Hypothalamus (tissue), 51 donors: ENCODE measurements at places on chromosomes 5 and 9.

DNA sequence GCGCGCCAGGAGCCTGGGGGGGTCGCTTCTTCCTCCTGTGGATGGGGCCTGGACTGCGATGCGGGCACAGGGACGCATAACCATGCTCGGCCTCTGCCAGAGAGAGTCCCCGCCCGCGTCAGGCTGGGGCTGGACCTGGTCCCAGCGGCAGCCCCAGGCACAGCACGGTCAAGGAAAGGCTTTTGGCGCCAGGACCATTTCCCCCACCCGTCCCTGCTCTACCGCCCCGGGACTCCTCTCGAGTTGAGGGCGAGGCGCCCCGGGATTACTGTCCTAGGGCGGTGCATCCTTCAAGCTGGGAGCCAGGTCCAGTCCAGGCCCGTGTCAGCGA lies 341 bp downstream of the MXD3 start:
- DNase-seq: no peak

- DNase-seq: no peak
These were observed 32.1 kb downstream of the SH3PXD2B start for GRCh38 chr5:172422255-172422654.

DNA sequence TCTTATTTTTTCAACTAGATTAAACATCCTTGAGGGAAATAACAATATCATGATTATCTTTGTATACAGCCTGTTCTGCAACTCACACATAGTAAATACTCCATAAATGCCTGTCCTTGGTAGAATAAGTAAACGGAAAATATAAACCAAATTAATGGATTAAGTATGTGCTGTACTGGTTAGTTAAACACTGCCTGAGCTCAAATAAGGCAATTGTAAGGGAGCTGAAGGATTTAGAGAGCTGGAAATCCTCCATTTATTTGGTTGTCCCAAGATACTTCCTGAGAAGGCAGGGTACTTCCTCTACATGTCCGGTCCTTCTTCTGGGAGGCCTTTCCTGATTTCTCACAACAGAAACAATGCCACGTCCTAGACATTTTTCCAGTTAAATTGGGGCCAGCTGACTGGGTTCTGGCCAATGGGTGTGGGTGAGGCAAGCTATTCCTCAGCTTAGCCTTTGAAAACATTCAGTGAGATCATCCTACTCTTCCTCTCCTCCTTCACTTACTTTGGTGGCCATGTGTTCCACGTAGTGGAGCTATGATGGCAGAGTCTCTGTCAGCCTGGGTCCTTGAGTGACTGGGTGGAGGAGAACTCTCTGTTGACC lies 8.5 kb upstream of the C1QTNF3 start:
- DNase-seq: no peak

DNA sequence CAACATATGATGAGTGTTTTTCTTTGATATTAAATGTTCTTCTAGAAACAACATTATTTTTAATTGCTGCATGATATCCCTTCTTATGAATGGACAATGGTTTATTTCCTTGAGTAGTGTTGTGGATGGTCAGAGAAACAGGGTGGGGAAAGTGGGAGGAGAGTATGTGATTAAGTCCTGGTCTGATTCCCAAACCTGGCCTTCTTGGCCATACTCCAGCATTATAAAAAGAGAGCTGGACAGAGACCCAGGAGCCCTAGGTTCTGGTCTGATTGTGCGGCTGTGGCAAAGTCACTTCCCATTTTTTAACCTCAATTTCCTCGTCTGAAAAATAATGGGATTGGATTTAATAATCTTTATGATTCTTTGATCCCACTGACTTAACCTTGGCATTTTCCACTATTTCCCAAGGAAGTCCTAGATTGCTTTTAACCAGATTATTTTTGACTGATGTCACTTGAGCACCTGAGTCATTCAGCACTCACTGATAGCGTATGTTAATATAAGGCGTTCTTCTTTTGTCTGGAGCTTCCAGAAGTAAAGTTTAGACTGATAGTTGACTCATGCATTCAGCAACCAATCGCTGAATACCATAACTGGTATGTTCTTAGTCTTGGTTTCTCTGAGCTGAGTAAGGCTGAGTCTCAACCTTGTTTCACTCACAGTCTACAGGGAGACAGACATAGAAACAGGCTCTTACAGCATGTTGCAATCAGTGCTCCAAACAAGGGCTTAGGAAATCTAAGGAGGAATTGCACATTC lies 26.2 kb downstream of the OSMR start:
- no peak for DNase-seq

DNA sequence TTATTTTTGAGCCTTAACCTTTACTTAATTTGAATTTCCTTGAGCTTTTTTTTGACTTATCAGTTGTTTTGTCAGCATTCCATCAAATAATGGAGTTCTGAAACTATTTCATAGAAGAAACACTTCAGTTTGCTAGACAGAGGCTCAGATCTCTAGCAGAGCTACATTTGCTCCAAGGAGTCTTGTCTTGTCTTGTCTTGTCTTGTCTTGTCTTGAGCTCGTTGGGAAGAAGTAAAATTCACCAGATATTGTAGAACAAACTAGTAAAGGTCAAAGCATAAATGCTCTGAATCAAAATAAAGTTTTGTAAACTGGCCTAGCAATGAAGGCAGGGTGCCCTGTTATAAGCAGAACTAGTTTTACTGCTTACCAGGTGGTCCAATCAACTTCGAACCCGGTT lies 33.5 kb downstream of the RAB24 start:
- no peak for DNase-seq

- no peak for DNase-seq
These were observed 95.7 kb downstream of the ATPSCKMT start for GRCh38 chr5:10153808-10154537.

GRCh38 chr9:71363286-71363961 lies 242.0 kb upstream of the TRPM3 start:
- no peak for DNase-seq
